ENCODE measurements at places on chromosomes 16 and 17. TPM values are rescaled to one million over a fixed set of nuclear protein-coding genes. Genes with fewer than 3 reads are reported as not detected.

DNA sequence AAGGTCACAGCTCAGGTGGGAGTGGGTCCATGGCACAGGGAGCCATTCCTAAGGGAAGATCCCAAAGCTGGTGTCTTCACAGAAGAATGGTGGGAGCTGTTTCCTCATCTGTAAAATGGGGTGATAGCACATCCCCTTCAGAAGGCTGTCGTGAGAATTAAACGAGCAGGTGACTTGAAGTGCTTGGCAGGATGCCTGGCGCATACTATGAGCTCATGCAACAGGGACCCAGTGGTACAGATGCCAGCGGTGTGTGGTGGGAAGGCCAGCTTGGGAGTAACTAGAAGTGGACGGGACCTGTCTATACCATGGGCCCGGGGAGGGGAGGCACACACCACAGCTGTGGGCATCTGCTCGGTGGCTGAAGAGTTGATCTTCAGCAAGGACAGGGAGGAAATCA lies 189.3 kb upstream of the TNRC6C start:
- DNase-seq: no peak

The TBC1D3L gene
- 3.8 TPM for total RNA-seq

DNA sequence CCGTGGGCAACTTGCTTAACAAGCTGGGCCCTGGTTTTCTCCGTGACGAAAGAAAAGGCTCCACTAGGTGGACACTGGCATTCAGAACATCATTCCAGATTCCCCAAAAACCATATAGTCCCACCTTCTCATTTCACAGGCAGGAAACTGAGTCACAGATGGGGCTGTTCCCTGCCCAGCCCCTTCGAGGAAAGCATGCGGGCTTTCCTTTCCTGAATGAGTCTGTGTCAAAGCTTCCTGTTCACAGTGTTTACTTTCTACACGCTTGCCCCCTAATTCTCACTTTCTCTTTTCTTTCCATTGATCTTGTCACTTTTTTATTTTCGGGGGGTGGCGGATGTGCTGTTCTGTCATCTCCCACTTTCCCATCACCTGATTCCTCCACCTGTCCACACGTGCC lies 10.3 kb upstream of the LGALS9 start:
- DNase-seq: no peak

The HBM gene
- not detected for total RNA-seq

- DNase-seq: no peak
Measured at GRCh38 chr17:78329263-78330059, 30.4 kb downstream of the SOCS3 start.

The SNF8 gene
- 52.2 TPM for total RNA-seq

GRCh38 chr17:44887971-44888954 lies 11.0 kb downstream of the EFTUD2 start:
- no peak for DNase-seq

Measured in pancreas (tissue), 10 donors.